ENCODE measurements at places on chromosomes 2 and 18. TPM values are rescaled to one million over a fixed set of nuclear protein-coding genes. Genes with fewer than 3 reads are reported as not detected.

DNA sequence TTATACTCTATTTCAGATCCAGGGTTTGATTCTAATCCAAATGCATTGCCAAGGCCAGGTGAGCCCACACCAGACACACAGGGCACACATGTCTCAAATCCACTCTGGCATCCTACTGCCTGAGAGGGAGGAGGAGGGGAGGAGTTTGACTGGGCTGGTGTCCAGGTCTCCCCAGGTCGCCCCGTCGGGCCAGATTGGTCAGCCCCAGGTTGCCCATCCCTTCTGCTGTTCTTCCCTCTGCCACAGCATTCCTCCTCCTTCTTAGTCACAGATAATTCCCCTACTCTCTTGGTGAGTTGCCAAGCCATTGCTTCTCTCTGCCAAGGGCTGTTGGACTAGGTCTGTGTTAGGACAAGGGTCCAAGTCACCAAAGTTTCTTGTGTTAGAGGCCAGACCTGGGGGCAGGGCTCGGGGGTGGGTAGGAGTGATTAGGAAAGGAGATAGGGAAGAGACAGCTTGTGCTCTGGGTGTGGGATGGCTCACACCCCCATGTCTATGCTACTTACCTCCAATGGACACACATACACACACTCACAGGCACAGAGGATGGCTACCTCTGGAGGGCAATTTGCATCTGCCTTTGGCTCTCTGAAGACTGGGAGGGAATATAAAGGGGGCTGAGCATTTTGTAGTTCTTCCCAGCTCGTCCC is 2.5 kb upstream of the EGR4 start:
- no peak for DNase-seq

DNA sequence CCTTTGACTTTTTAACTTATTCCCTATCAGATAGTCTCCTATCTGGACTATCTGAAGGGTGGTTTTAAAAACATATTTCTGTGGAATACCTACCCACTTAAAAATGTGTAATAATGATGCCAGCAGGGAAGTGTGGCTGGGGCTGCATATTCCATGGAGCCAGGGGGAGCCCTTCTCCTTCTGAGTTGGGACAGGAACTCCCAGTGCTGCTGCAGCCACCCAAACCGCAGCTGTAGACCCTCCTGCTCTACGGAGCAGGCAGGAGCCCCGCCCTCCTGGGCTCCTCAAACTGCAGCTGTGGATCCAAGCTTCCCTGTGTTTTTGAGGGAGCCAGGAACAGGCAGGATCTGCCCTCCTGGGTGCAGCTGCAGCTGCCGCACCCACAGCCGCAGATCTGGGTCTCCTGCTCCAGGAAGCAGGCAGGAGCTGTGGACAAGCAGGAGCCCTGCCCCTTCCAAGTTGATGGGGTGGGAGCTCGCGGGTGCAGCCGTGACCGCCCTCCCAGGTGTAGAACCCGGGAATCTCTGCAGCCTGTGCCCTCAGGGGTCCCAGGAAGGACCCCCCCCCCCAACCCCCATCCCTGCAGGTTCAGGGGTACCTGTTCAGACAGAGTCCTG is 57.8 kb downstream of the PDK1 start:
- DNase-seq: no peak

DNA sequence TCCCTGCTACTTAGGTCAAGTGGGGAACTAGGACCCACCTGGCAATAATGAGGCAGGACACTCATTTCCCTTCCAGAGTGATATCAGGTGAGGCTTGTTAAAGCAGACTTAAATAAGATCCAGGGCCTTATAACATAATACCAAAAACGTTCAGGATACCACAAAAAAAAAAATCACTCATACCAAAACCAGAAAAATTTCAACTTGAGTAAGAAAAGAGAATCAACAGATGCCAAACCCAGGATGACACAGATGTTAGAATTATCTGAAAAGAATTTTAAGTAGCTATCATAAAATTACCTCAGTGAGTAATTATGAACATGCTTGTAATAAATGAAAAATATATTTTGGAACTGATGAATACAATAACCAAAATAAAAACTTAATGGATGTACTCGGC is 255.6 kb upstream of the OSR1 start:
- DNase-seq: no peak

DNA sequence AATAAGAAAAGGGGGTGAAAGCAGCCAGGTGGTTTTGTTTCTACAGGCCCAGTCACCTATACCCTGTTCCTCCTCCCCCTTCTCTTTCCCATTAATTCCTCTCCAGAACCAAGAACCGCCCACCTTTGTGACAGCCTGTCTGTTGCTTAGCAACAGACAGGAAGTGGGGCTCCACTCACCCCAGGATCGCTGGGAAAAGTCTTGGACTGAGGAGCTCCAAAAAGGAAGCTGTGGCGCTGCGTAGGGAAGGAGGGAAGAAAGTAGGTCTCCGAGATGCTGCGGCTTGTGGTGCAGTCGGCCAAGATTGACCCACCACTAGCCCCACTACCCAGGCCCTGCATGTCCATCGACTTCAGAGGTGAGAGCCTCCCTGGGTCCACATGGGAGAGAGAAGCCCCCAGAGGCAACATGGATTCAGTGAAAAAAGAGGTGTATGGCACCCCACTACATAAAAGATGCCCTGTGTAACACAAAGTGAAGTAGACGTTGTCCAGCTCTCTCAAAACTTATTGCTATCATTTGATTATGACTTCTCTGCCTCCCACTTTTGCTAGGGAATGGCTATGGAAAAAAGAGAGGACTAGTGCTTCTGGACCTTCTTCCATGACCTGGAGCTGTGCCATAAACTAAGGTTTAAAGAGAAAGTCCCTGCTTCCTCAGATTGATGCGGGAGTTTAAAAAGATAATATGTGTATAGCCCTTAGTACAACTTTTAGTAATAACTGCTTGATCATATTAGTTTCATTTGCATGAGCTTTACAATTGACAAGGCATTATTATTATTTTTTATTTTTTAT is at the start of gene FER1L5:
Gene FER1L5, plus strand, starts transcription at position 201 of the 797 bp plus-strand sequence. Its CDS starts 73 bp downstream, at position 274.
- no peak for DNase-seq

- DNase-seq: no peak
These were observed 555.8 kb downstream of the NRXN1 start for GRCh38 chr2:50476174-50476573.

DNA sequence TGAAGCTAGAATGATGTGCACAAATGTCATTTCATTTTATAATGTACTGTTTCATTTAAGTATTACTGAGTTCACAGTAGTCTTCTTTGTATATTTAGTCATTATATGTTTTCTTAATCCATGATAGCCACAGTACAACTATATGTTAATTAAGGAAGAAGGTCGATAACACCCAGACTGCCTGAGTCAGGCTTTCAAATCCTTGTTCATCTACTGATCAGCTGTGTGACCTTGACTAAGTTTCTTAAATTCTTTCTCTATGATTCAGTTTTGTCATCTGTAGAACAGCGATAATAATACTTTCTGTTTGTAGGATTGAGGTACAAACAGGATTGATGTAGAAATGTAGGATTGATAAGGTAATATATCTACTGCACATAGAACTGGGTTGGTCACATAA is 5.4 kb downstream of the GCC2 start:
- no peak for DNase-seq

- DNase-seq: no peak
These were observed 307.6 kb downstream of the RIT2 start for GRCh38 chr18:42807887-42808286.

- no peak for DNase-seq
These were observed 1.5 kb downstream of the SFXN5 start for GRCh38 chr2:73069855-73070642.

DNA sequence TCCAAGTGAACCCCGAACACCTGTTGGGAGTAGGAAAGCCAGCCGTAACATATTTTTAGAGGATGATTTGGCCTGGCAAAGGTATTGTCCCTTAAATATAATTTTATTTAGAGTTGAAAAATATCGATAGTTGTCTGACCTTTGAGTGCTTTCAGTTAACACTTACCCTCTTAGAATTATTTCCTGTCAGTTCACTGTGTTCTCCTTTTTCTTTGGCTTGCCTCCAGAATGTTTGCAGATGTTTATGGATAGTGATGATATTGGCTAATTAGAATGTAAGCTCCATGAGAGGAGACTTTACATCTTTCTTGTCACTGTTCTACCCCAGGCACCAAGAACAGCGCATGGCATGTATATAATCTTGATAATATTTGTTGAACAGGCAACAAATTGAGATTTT is 19.8 kb downstream of the PIKFYVE start:
- DNase-seq: no peak

DNA sequence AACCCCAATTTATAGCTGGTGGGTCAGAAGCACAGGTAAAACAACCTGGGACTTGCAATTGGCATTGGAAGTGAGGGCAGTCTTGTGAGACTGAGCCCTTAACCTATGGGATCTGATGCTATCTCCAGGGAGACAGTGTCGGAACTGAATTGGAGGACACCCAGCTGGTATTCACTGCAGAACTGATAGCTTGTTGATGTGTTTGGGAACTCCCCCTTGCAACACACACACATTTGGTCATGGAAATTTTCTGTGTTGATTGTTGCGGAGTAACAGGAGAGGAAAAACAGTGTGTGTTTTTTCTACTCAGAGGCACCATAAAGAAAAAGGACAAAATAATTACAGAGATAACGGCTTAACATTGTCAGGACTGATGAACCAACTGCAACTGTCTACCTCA is 16.1 kb downstream of the TPGS2 start:
- DNase-seq: no peak

DNA sequence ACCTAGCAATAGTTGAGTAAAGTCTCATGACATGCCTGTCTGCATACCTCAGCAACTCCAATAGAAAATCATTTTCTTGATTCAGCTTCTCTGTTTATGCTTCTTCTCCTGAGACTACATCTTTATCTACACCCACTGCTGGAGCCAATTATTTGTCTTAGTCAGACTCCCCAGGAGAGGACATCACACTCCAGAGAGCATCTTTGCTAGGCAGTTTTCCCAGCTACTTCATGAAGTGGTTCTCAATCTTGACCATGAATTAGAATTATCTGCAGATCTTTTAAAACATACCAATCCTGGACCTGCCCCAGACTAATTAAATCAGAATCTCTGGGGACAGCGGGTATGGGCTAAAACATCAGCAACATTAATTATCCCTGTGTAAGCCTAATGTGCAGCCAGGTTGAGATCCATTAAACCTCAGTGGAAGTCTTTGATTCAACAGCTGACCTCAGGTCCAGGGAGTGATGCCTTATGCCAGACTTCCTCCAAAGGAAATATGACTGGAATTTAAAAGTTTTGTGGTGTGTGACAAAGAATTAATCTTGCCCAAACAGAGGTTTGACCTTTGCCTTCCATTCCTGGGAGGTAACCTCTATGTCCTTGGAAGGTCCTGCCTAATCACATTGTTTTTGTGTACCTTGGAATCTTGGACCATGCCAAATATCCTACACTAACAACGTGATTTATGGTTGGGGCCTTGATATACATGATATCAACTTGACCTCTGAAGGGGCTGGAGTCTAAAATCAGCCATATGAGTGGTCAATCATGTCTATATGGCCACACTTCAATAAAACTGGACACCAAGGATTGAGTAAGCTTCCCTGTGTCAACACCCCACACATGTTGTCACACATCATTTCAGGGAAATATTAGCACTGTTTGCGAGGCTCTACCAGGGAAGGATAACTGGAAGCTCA is 99.3 kb upstream of the DNAJC10 start:
- no peak for DNase-seq

DNA sequence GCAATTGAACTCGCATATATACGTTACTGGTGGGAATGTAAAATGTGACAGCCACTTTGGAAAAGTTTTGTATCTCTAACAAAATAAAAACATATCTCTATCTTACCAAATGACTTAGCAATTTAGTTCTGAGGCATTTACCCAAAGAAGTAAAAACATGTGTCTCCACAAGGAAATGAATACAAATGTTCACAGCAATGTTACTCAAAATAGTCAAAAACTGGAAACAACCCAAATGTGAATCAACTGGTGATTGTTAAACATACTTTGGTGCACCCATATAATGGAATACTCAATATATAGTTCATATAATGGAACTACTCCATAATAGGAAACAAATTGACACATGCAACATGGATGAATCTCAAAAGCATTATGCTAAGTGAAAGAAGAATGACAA is 70.4 kb upstream of the DNER start:
- DNase-seq: no peak

DNA sequence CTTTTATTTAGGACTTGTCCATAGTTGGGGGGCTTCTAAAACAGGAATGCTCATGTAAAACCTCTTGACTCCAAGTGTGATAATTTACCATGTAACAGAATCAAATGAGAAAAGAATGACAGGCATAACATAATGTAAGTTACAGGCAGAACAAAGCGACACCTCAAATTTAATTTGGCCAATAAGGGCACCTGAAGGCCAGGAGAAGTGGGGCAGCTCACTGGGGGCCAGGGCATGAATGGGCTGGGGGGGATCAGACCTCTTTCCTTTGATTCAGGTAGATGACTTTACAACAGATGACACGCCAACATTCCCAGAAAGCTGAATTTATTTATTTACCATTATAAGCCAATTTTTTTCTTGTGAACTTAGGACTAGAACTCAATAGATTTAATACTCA is 14.5 kb downstream of the MOCOS start:
- no peak for DNase-seq

DNA sequence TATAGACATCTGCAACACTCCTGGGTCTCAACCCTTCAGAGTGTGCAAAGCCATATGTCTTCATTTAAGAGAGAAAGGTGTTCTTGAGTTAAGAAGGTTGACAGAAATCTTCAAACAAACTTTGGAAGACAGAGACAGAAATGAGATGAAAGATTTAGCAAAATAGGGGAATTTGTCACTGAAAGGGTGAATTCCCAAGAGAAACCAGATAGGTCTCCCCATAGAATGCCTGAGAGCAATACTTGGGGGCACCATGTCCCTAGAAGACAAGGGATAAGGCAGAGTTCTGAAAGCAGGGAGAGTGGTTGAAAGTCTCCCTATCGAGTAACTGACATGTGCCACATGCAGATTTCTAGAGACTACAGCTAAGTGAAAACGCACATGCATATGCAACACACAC is 50.0 kb downstream of the AP1S3 start:
- no peak for DNase-seq

- DNase-seq: no peak
These were observed 68.4 kb downstream of the AGAP1 start for GRCh38 chr2:235562065-235562747.

DNA sequence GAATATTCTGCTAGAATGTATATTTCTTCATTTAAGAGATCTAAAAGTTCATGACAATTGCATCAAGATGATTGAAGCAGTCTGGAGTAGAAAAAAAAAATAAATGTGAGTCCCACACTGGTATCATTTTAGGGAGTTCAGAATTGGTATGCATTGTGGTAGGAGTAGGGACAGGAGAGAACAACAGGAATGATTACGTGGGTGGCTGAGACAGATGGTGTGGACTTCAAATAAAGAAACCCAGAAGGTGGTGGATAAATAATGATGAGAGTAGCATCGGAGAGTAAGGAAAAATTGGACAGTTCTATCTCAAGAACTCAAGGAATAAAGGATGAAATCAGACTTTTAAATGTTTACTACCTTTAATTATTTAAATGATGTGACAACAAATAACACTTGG is 289.6 kb downstream of the GALNT13 start:
- DNase-seq: no peak

MEP1B gene
- not detected for total RNA-seq

BBS5 gene
- 8.2 TPM for total RNA-seq

COL6A3 gene
- total RNA-seq: 1.0 TPM

GEN1 gene
- 21.7 TPM for total RNA-seq

CACNB4 gene
- total RNA-seq: 2.3 TPM

PRKAG3 gene
- total RNA-seq: not detected

REG3G gene
- not detected for total RNA-seq

UGT1A9 gene
- total RNA-seq: not detected

BOK gene
- total RNA-seq: 8.0 TPM

DSC2 gene
- 94.1 TPM for total RNA-seq

MC4R gene
- not detected for total RNA-seq

Data from progenitor cell of endocrine pancreas (in vitro differentiated cells).